ENCODE measurements at places on chromosomes 16 and 17.

DNA sequence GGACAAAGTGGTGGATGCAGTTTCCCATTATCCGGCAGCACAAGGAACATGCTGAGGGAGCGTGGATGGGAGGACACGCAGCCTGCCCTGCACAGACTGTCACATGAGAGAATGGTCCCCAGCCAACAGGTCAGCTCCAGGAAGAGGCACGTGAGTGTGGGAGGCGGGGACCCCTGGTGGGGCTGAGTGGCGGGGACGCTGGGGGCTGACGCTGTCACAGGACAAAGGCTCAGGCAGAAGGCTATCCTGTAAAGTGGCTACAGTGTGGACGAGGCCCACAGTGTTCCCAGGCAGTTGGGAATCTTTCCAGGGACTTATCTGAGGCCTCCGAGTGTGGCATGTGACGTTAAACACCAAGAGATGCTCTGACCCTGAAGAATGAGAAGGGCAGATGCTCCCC lies 30.4 kb downstream of the MBTPS1 start:
- DNase-seq: no peak

- DNase-seq: no peak
Measured at GRCh38 chr16:81568749-81569087, 124.1 kb downstream of the CMIP start.

- DNase-seq: no peak
Measured at GRCh38 chr16:25707982-25708583, 16.3 kb downstream of the HS3ST4 start.

DNA sequence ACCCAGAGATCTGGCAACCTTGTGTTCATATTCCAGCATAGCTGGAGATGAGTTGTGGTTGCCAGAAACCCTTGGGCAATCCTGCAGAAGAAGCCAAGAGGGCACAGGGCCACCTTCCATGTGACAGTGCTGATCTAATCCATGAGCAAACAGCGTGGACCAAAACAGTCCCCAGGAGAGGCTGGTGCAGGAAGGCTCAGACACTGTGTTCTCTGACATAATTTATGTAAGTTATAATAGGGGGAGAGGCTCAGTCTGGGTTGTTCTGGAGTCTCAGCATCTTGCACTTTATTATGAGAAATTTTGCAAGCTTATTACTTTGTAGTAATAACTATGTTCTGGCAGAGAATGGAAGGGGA lies 273.9 kb downstream of the HAPSTR1 start:
- no peak for DNase-seq

DNA sequence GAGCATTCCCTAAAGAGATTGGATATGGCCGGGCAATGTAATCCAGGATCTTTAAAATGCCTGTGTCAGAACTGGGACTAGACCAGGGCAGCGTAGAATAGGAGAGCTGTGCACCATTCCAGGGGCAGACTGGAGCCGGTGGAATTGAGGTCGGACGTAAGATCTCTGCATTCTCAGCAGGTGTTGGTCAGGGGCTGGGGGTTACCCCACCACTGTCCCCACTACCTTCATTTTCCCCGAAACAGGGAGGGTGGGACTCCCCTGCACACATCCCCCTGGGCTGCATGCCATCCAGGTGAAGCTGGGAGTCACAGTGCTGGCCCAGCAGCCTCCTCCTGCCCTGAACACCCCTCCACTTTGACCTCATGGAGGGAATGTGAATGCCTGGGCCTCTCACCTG lies 17.8 kb downstream of the OSBPL7 start:
- DNase-seq: no peak

DNA sequence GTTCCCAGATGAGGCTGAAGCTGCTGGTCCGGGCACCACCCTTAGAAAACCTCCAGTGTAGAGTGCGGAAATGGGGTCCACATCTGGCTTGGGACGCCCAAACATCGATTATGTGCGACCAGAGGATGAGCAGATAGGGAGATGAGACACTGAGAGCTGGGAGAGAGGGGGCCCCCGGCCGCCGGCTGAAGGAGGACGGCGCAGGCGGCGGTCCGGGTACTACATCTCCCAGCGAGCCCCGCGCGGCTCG lies 182 bp upstream of the SPECC1 start:
- no peak for DNase-seq

DNA sequence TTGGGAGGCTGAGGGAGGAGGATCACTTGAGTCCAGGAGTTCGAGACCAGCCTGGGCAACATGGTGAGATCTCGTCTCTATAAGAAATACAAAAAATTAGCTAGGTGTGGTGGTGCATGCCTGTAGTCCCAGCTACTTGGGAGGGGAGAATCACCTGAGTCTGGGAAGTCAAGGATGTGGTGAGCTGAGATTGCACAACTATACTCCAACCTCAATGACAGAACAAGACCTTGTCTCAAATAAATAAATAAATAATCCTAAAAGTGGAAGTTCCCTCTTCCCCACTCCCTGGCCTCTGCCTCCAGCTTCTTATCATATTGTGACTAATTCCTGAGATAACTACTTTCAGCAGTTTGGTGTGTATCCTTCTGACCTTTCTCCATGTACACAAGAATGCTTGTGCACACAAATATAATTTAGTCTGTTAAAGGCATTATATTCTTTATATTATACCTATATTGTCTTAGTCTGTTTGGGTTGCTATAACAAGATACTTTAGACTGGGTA lies 23.5 kb upstream of the DNAJA2 start:
- no peak for DNase-seq

Data from SIG-M5 (cell line).